ENCODE measurements at places on chromosomes 16 and 17.
A peak's percentile ranks its signal among the peaks of the same experiment; 100 is the strongest.

DNA sequence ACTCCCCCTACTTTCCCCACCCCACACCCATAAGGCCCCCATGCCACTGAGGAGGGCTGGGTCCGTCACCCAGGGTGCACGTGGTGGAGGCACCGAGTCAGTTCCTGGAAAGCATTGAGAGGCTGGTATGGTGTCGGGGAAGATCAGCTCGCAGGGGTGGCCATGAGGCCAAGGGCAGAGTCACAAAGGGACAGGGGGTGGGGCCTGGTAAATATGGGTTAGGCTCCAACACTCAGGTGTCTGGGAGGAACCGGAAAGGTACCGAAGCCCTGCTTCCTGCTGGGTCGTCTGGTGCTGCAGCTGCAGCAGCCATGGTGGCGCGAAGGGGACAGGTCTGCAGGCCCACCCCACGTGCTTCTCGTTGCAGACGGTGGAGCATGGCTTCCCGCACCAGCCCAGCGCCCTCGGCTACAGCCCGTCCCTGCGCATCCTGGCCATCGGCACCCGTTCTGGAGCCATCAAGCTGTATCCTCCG, 30.2 kb downstream of the LLGL2 start:
- DNase-seq = peak; percentile 19

GRCh38 chr16:2270070-2270462, 2.1 kb upstream of the RNPS1 start:
- DNase-seq = no peak

GRCh38 chr16:79283578-79283977, 317.0 kb downstream of the MAF start:
- DNase-seq = no peak

DNA sequence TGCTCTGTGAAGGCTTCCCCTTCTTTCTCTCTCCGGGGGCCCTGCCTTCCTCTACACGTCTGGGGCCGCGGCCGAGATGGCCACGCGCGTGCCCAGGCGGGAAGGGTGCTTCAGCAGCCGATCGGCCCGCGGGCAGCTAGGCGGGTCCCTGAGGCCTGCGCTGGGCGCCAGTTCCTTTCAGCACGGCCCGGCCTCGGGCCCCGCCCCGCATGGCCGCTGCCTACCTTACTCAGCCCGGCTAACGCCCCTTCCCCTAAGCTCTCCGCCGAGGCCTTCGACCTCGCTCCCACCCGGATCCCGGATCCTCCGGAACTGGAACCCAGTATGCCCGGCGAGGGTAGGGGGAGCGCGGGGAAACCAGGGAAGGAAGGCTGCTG, 335 bp downstream of the TMEM11 start:
- peak; percentile 55 for DNase-seq

DNA sequence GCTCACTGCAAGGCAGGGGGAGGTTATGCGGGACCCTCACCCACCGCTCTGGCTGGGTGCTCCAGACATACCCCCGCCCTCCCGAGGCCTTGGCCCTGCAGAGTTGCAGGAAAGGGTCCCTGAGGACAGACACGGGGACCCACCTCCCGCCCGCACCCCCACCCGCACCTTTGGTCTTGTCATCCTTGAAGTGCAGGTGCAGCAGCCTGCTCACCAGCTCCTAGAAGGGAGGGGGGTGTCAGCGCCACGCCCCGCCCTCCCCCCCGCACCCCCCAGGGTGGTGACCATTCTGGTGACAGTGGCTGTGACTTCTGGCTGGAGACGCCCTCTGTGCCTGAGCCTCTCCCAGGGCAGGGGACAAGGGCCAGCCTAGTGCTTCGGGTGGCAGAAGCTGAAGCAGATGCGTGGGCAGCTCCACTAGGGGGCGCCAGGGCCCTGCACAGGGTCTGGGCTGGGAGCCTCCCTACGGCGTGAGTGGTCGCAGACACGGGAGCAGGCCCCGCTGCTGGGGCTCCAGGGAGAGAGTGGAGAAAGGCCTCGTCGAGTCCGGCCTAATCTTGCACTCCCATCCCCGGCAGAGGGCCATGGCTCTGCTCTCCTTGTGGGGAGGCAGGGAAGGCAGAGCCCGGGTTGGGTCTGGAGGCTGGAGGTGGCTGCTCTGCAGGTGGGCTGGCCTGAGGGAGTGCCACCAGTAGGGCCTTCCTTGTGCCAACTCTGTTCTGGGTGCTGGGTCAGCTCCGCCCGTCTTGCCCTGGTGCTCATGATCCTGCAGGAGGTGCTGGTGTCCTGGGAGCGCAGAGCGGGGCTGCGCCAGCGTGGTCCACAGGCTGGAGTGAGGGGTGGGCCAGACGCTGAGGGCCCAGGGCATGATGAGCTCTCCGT, 2.7 kb downstream of the CENPX start:
- peak; percentile 73 for DNase-seq

Data from trophoblast cell (in vitro differentiated cells and primary cell).